NCI-H1694 (cell line): ENCODE measurements at places on chromosomes 7 and 10.

DNA sequence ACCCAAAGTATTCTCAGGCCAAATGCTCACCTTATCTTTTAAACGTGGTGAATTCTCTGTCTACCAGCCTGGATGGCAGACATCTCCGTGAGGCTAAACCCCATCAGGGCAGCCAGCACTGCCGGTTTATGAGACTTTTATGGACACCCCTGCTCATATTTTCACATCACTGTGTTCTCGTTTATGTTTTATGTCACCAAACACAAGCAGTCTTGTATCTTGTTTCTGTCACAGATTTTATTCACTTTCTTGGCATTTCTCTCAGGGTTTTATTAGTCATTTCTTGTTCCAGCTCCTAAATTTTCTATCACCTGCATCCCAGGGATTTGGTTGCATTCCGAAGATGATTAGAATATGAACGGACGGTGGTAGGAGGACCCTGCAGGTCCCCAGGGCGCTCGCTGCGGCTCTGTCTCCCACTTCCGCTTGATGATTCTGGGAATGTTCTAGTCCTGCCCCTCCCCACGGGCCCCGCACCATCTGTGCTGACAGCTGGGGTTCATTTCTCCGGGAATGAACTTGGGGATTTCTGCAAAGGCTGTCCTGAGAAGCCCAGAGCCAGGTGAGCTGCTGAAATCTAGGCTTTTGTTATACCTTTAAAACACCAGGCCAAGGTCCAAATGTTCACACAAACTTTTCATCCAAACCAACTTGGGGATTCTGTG, 217.6 kb downstream of the GFRA1 start:
- DNase-seq = peak; percentile 39

GRCh38 chr10:61589547-61590243, 73.0 kb upstream of the CABCOCO1 start:
- no peak for DNase-seq

GRCh38 chr7:41889040-41889439, 186.2 kb upstream of the INHBA start:
- DNase-seq = no peak

DNA sequence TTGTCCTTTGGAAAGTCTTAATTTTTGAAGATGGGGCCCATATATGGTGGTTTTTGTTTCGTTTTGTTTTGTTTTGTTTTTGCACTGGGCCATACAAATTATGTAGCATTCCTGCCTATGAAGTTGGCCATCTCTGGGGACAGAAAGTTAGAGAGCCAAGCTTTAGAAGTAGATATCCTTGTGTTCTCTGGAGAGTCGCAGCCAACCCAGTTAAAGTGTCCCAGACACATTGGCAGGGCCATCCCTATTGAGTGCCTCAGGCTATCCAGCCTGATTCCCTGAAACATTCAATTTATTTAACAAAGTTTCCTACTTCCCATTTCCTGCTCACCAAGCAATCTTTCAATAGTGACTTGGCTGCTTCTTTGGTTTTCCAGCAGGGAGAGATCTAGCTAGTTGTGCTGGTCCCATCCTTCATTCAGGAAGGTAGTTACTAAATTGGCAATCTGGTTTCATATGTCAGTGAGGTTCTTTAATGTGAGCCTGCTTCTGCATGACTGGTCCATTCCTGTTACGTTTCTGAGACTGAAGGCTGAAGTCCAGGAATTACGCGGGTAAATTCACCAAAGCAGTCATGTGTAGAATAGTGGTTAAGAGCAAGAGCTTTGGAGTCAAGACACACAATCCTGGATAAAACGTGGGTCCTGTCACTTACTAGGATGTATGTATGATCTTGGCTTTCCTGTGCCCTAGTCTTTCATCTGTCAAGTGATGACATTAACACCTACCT, 49.3 kb upstream of the HBP1 start:
- DNase-seq = no peak
